Upper lobe of right lung (tissue), 1 donor: ENCODE measurements at places on chromosomes 6 and 20. TPM values are rescaled to one million over a fixed set of nuclear protein-coding genes. Genes with fewer than 3 reads are reported as not detected.

DNA sequence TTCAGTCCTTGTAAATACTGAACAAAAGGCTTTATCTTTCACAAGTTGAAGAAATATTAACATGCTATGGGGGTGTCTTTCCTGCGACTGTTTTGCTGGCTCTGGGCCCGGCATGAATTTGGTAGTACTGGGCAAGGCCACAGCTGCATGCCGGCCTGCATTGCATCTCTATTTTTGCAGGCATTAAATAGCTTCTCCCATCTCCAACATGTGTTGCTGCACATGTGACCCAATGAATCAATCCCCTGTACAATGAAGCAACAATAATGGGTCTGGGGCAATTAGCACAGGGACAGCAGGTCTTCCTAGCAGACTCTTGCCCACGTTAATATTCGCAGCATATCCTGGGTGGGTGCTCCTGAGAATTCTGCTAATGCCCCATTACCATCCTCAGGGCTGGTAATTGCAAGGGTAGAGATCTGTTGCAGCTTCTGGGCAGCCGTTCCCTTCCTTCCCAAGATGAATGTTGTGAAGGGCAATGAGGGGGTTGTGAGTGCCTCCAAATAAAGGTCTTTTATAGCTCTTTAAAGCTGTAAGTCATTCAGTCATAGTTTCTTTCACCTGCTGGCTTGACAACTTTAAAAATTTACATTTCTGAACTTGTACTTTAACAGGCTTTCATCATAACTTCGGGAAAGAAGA, 24.3 kb upstream of the CDYL start:
- H3K27me3 ChIP-seq = no peaks in the 10 kb centered on the region
- no peaks in the 10 kb centered on the region for H3K4me1 ChIP-seq
- no peaks in the 10 kb centered on the region for H3K36me3 ChIP-seq

DNA sequence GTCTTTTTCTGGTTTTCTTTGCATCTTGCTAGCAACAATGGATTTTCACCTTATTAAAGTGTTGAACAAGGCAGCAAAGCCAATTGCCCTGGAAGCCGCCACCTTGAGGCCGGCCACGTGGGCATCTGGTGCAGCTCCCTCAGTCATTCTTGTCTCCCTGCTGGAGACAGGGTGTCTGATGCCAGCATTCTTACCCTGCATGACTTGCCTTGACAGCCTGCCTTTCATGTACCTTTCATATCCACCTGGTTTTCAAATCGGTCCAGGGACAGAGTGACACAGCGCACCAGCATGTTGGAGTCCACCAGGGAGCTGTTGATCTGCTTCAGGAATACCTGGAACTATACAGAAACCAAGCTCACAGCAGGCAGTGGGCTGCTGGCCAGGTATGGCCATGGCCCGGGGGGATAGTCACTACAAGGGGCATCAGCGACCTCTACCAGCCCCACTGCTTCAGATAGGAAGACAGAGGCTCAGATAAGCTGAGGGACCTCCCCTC, 49.8 kb downstream of the MYH7B start:
- DNase-seq = no peak
- H3K4me1 ChIP-seq = no peaks in the 10 kb centered on the region
- H3K27ac ChIP-seq = no peak overlapping the region
- no peaks in the 10 kb centered on the region for H3K27me3 ChIP-seq
- peaks cover 100% of the 10 kb centered on the region for H3K36me3 ChIP-seq

- peaks cover 19% of the 10 kb centered on the region for H3K4me1 ChIP-seq
- H3K27ac ChIP-seq = no peak overlapping the region
- H3K4me3 ChIP-seq = no peak overlapping the region
- H3K27me3 ChIP-seq = no peaks in the 10 kb centered on the region
Observed at GRCh38 chr6:11773013-11773412, 5.6 kb downstream of the ADTRP start.

- no peak overlapping the region for H3K4me3 ChIP-seq
- H3K27me3 ChIP-seq = no peaks in the 10 kb centered on the region
- DNase-seq = no peak
- H3K36me3 ChIP-seq = no peaks in the 10 kb centered on the region
- no peak overlapping the region for H3K27ac ChIP-seq
Observed at GRCh38 chr6:100353276-100354015, 111.3 kb downstream of the SIM1 start.

DNA sequence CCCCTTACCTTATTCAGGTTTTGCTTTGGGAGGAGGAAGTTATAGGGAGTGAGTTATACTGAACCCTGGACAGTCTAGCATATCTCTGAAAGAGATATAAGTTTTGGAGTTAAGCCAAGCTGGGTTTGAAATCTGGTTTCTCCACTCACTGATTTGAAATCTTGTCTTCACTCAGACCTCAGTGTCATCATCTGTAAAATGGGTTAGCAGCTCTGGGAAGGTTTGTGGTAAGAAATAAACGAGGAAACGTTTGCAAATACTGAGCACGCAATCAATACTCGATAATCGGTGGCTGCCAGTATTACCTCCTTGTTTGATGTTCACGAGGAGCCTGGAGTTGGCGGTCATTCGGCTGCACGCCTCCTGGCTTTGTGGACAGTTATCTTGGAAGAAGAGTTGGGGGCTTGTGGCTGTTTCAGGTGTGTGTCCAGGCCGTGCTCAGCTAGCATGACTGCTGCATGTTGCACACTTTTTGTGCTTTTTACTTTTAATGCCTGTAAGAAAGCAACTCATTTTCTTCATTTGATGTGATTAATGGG, 61.8 kb downstream of the PAX1 start:
- no peak overlapping the region for H3K27ac ChIP-seq
- H3K4me3 ChIP-seq = no peak overlapping the region
- no peaks in the 10 kb centered on the region for H3K36me3 ChIP-seq
- H3K4me1 ChIP-seq = no peaks in the 10 kb centered on the region
- peaks cover 9% of the 10 kb centered on the region for H3K27me3 ChIP-seq

DNA sequence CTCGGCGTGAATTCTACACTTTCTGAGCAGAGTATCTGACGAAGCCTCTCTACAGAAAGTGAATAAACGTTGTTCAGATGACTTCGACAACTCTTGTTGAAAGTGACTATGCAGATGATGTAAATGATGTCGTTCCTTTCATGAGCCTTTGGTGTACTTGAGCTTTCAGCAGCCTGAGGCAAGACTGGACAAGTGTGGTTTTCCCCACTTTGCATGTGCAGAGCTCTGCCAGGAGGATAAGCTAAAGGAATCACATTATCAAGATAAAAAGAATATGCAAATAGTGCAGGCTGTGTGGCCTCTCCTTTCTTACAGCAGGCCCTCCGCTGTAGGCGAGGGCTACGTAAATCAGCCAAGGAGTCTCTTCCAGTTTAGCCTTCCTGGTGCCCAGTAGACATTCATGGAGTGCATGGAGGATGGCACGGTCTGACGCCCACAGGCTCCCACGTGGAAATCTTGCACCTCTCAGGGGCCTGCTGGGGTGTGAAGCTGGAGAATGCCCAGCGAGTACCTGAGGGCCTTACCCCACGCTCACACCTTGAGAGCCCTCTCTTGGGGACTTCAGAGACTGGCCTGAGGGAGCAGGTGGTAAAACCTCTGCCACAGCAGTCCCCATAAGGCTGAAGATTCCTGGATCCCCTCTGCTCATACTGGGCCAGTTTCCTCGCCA, 54.9 kb downstream of the RPP40 start:
- H3K4me1 ChIP-seq = no peaks in the 10 kb centered on the region
- H3K27me3 ChIP-seq = no peaks in the 10 kb centered on the region
- no peak overlapping the region for H3K27ac ChIP-seq

- H3K4me3 ChIP-seq = no peak overlapping the region
- no peaks in the 10 kb centered on the region for H3K27me3 ChIP-seq
- no peak overlapping the region for H3K27ac ChIP-seq
- no peak for DNase-seq
- H3K4me1 ChIP-seq = no peaks in the 10 kb centered on the region
- no peaks in the 10 kb centered on the region for H3K36me3 ChIP-seq
Observed at GRCh38 chr6:123393331-123393730, 243.4 kb downstream of the TRDN start.

- no peaks in the 10 kb centered on the region for H3K36me3 ChIP-seq
- H3K4me3 ChIP-seq = no peak within 1 kb of the TSS
- DNase-seq = no peak
- peaks cover 94% of the 10 kb centered on the region for H3K27me3 ChIP-seq
- H3K4me1 ChIP-seq = peaks cover 33% of the 10 kb centered on the region
Observed at GRCh38 chr6:10414756-10415616, at the start of gene TFAP2A. Gene TFAP2A, minus strand, starts transcription at chr6:10415074. Its CDS starts 83 bp downstream, at chr6:10414991.

DNA sequence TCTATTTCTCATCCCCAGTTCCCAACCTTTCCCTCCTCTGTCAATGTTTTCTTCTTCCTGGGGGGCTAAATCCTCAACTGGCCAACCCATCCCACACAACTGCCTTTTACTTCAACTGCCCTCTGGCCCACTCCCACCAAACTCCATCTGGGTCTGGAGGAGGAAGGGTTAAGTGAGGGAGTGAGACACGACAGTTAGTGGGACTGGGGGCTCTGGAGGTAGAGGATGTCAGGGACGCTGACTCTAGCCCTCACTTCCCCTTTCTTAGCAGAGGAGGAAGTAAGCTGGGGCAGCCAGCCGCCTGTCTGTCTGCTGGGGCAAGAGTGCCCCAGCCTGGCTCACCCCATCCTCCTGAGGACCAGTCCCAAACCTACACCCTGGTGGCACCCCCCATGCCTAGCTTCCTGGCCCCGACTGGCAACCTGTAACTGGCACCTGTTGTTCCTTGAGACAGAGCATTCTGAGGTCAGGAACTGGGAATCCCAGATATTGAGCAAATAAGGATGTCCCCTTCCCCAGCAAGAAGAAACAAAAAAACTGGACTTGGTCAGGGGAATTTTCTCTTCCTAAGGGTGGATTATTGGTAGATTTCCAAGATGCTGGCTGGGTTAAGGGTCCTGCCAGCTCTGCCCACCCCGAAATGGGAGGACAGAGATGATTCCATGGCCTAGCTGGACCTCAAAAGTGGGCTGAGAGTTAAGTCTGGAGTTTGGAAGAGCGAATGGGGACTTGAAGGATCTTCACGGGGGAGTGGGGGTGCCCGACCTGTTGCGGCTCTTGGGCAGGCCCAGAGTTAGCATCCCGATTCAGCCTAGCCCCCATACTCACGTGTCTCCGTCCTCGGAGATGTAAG, 971 bp downstream of the NFKBIE start:
- H3K27ac ChIP-seq = peak overlapping the region; percentile 87
- H3K4me3 ChIP-seq = peak overlapping the region; percentile 89
- H3K27me3 ChIP-seq = no peaks in the 10 kb centered on the region
- H3K36me3 ChIP-seq = peaks cover 8% of the 10 kb centered on the region
- DNase-seq = peak; percentile 79

- H3K4me1 ChIP-seq = peaks cover 18% of the 10 kb centered on the region
- no peaks in the 10 kb centered on the region for H3K27me3 ChIP-seq
- no peak overlapping the region for H3K27ac ChIP-seq
- peaks cover 7% of the 10 kb centered on the region for H3K36me3 ChIP-seq
- no peak for DNase-seq
- H3K4me3 ChIP-seq = no peak overlapping the region
Observed at GRCh38 chr6:110188791-110189190, 8.6 kb downstream of the CDC40 start.

DNA sequence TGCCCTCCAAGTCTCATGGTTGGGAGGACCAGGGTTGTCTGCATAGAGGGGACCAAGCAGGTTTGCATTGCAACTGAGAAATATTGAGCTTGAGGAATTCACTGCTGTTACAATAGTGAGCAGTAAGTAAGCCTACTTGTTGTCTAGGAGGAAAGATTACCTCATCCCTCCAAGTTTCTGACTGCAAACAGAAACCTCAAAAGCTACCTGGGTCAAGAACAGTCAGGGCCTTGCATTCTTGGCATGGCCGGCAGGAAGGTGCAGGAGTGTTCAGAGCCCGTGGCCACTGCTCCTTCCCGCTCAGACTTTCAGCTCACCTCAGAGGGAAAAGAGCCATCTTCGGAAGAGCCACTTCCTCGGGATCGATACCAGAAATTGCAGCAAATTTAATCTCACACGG, 46.0 kb upstream of the DOK5 start:
- H3K36me3 ChIP-seq = no peaks in the 10 kb centered on the region
- H3K27me3 ChIP-seq = no peaks in the 10 kb centered on the region
- no peak for DNase-seq

DNA sequence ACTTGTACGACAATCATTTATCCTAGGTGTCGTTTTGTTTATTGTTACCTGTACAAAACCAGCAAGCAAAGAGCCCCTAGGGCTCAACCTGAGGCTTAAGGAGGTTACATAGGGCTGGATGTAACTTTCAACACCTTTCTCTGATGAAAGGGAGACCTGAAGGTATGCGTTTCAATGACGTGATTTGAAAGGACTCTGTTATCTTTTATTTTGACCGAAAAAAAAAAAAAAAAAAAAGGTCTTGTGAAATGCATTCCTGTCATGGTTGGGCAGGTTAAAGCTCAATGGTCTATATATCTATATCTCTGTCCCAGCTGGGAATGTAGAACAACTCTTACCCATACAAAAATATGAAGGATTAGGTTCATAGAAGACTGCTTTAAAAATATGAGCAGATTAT, 78.7 kb upstream of the SASH1 start:
- H3K27ac ChIP-seq = no peak overlapping the region
- no peak overlapping the region for H3K4me3 ChIP-seq
- no peak for DNase-seq

DNA sequence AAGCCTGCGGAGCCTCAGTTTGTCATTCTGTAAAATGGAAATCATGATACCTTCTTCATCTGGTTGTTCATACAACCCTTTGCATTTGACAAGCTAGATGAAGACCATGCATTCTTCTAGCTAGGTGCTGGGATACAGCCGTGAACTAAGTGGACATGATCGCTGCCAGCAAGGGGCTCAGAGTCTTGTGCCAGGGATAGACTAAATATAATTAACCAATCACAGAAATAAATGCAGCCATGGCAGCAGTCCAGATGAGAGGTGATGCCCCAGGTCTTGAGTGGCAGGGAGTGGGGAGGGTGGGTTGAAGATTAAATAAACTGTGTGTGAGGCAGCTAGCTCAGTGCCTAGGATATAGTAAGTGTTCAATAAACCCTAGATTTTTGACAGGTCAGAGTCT, 19.3 kb downstream of the JPH2 start:
- no peaks in the 10 kb centered on the region for H3K4me1 ChIP-seq
- no peaks in the 10 kb centered on the region for H3K27me3 ChIP-seq
- no peak overlapping the region for H3K27ac ChIP-seq
- no peak for DNase-seq

GRCh38 chr20:41072190-41072863, 43.7 kb downstream of the TOP1 start:
- H3K27ac ChIP-seq = peak overlapping the region; percentile 31
- H3K36me3 ChIP-seq = peaks cover 29% of the 10 kb centered on the region
- H3K27me3 ChIP-seq = no peaks in the 10 kb centered on the region
- no peak overlapping the region for H3K4me3 ChIP-seq

- H3K27ac ChIP-seq = peak overlapping the region; percentile 97
Observed at GRCh38 chr20:38034961-38035360, 1.4 kb downstream of the RPRD1B start.

- H3K27me3 ChIP-seq = no peaks in the 10 kb centered on the region
- H3K27ac ChIP-seq = no peak overlapping the region
- DNase-seq = no peak
- no peaks in the 10 kb centered on the region for H3K36me3 ChIP-seq
Observed at GRCh38 chr6:45450831-45451230, 73.1 kb upstream of the SUPT3H start.

The KCNQ2 gene
- not detected for total RNA-seq

The CALHM6 gene
- total RNA-seq = 3.6 TPM

The PHACTR3 gene
- 18.2 TPM for total RNA-seq

The BIRC7 gene
- total RNA-seq = 15.5 TPM

The GUCA1A gene
- not detected for total RNA-seq

The OPRL1 gene
- total RNA-seq = 1.9 TPM

The PLCB4 gene
- 7.9 TPM for total RNA-seq

The HLA-E gene
- total RNA-seq = 1,028 TPM
